ENCODE measurements at places on chromosomes 3 and 15. TPM values are rescaled to one million over a fixed set of nuclear protein-coding genes. Genes with fewer than 3 reads are reported as not detected.
A peak's percentile ranks its signal among the peaks of the same experiment; 100 is the strongest.

GRCh38 chr3:156509189-156510174, 45.4 kb downstream of the SSR3 start:
- no peak for DNase-seq

DNA sequence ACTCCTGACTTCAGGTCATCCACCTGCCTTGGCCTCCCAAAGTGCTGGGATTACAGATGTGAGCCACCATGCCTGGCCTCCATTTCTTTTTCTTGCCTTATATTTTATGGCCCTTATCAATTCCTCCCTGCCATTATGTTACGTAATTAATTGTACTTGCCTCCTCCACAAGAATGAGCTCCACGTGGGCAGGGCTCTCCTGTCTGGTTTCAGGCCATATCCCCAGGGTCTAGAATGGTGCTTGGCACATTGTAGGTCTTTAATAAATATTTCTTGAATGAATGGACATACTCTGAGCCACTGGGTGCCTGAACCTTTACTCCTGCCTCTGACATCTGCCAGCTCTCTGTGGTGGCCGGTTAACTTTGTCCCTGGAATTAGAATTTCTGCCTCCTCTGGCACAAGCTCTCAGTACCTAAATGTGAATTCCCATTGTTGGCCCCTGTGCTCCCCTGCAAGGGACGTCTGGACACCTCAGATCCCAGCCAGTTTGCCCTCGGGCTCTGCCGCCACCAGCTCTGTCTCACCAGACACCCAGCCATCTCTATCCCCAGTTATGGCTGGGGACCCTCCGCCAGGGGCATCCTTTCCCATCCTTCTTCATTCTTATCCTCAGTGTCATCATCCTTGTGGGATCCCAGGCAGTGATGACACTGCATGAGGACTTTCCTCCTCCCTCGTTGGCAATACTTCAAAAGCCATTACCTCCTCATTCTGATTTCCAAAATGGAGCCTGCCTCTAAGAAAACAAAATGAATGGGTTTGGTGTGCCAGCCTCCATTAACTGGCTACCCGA, 165.6 kb upstream of the SMAD3 start:
- no peak for DNase-seq

- DNase-seq: no peak
These were observed 62.8 kb upstream of the IMPG2 start for GRCh38 chr3:101383156-101383575.

TSC22D2 gene
- 27.3 TPM for total RNA-seq

DNA sequence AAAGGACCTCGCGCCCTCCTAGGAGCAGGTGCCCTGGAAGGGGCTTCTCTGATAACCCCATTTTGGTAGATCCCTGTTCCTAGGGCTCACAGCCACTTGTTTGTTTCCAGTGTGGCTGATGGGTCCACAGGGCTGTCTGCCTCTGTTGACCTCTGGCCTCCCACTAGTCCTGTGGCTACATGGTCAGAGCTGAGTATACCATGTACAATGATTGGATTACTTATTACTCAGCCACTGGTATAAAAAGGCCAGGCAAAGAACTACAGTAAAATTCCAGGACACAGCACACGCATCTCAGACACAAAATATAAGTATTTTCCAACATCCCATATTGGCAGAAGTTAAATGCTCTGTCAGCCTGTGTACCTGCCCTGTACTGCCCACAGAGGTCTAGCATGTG, 277.3 kb downstream of the GABRG3 start:
- DNase-seq: no peak

SENP8 gene
- total RNA-seq: 1.5 TPM

SUSD5 gene
- total RNA-seq: not detected

TPRG1 gene
- total RNA-seq: 3.3 TPM

GRCh38 chr3:129794311-129795185, 99.0 kb downstream of the TMCC1 start:
- DNase-seq: peak; percentile 11

ACTR8 gene
- 22.9 TPM for total RNA-seq

DNA sequence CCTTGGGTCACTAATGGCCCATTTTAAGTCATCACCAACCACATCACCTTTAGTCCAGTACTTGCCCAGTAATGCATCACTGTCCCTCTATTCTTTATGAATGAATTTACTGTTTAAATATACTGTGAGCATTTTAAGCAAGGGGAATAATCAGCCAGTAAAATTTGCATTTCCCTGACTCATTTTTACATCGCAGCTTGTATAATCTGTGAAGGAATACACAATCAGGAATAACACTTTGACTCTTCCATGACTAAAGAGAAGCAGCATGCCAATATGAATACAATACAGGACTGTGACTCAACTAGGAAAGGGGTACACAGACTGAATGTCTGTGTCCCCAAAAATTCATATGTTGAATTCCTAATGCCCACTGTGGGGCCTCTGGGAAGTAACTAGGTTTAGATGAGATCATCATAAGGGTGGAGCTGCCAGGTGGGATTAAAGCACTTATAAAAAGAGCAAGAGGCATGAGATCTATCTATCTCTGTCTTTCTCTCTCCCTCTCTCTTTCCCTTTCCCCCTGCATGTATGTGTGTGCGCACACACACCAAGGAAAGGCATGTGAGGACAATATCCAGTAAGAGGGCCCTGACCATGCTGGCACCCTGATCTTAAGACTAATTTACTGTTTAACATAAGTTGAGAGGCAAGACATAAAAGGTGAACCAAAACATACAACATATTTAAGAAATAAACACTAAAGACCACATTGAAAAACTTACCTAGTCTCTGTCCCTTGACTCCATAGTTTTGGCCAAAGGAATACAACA, 12.1 kb downstream of the B4GALT4 start:
- no peak for DNase-seq

DNA sequence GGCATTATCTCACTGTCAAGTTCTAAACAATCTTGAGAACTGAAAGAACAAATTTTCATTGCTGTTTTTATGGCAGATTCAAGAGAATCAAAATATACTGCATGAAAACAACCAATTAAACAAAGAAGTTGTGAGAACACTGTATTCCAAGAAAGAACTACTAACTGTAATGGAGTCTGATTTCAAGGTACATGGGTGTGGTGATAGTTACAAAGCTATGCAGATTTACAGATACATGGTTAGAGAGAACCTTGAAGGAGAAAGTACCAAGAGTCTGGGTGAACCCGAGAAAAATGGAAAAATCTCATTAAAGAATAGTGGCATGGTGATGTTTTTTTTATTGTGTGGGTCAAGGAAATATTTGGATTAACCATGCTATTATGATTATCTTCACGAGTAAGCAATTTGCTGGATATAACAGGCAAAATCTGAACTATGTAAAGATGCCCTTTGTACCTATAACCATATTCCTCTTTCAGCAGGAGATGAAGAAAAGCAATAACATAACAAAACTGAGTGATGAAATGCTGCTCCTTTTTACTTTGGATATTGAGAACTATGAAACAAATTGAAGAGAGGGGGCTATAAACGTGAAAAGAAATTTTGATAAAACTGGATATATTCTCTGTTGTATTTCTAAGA, 100.4 kb downstream of the PLSCR2 start:
- no peak for DNase-seq

GRCh38 chr3:9866639-9867038, 13.4 kb downstream of the CIDEC start:
- no peak for DNase-seq

DNA sequence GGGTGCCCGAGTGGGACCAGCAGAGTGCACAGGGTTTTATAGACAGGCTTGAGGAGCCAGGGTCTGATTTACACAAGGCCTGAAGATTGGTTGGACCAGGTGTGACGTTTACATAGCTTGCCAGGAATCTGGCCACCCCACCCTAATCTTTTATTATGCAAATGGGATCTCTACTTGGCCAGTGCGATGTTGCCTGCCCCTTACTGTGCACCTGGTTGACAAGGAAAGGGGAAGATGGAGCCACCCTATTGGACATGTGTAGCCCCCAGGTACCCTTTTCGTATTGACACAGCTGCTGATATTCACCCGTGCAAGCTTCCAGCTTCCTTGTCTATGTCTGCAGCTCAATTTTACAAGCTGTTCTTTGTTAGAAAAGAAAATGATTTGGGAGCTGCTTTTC, 132.0 kb downstream of the ARNT2 start:
- DNase-seq: no peak

GRCh38 chr3:135896613-135897012, 68.9 kb upstream of the PPP2R3A start:
- DNase-seq: no peak

- no peak for DNase-seq
These were observed 3.9 kb downstream of the LXN start for GRCh38 chr3:158668506-158668905.

SEMA3F gene
- total RNA-seq: 1.1 TPM

FAM81A gene
- total RNA-seq: 0.27 TPM

FGF7 gene
- total RNA-seq: 0.11 TPM

GRCh38 chr3:188180114-188180513, 26.2 kb downstream of the LPP start:
- no peak for DNase-seq

- DNase-seq: no peak
These were observed 108.0 kb downstream of the IL1RAP start for GRCh38 chr3:190621927-190622326.

DNA sequence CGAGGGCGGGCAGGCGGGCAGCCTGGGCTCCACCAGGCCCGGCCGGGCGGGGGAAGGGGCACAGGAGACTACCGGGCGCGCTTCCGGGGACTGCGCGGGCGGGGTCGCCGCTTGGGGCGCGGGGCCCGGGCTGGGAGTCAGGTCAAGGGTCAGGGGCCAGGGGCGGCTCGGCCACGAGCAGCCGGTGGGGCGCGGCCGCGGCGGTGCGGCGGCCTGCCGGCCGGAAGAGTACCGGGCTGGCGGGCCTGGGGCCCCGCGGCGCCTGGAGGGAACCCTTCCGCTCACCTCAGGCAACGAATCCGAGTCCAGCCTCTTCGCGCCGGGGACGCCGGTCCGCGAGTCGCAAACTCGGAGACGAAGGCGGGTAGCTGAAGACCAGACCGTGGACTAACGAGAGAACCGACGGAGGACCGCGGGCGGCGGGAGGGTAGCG, 225 bp downstream of the RHOA start:
- DNase-seq: no peak

POPDC2 gene
- 2.0 TPM for total RNA-seq

GRCh38 chr3:140463355-140463754, 214.5 kb upstream of the TRIM42 start:
- DNase-seq: no peak

CFAP92 gene
- total RNA-seq: 0.46 TPM

IL17RB gene
- 0.71 TPM for total RNA-seq

DNA sequence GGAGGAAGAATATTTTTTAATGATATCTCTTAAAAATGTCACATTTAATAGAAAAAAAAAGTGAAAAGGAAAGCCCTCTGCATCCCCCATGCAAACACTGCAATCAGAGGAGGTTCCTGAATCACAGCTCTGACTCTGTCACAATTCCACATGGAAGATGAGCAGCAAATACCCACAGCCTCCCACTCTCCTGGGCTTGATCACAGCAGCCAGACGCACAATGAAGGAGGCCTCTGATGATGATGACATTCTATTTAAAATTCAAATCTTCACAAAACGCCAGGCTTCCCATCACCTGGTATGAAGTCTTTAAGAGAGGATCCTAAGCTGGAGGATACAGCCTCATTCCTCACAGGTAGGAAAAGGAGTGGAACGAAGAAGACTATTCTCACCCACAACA, 9.1 kb upstream of the DIS3L start:
- no peak for DNase-seq

DNA sequence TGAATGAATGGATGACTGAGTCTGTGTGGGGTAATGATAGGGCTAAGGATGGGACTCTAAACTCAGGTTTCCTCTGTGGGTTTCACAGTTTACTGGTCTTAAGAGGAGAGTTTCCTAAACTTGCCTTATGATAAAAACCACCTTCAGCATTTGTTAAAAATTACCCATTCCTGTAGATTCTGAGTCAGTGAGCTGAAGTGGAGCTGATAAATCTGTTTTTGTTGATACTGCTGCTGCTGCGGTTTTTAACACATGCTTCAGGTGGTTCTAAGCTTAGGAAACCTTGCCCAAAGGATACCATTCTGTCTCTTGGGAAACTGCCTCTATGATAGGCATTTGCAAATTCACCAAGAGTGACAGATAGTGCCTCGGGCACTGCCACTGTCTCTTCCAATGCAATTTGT, 52.6 kb downstream of the MECOM start:
- DNase-seq: no peak

GRCh38 chr3:77096966-77097890, 57.3 kb downstream of the ROBO2 start:
- no peak for DNase-seq

DNA sequence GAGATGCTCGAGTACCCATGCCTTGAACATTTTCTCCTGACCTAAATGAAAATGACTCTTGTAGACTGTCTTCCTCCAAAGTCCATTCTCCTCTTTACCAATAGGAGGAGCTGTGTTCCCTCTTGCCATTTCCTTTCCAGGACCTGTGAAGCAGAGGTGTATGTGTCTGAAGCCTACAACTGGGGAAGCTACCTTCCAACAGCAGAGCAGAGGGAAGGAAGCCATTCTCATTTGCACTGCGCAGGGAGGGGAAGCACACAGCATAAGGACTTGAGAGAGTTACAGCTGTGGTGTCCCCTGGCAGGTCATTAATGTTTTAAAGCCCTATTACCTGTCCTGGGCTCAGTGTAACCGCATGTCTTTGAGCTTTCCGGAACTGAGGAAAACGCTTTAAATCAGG, 38.7 kb downstream of the HSPBAP1 start:
- peak; percentile 10 for DNase-seq

LYZL4 gene
- not detected for total RNA-seq

GRCh38 chr15:70474471-70475406, 288.6 kb downstream of the UACA start:
- DNase-seq: no peak
